ENCODE measurements at places on chromosomes 7 and 10. TPM values are rescaled to one million over a fixed set of nuclear protein-coding genes. Genes with fewer than 3 reads are reported as not detected.

Gene SHTN1
- total RNA-seq = 7.4 TPM

DNA sequence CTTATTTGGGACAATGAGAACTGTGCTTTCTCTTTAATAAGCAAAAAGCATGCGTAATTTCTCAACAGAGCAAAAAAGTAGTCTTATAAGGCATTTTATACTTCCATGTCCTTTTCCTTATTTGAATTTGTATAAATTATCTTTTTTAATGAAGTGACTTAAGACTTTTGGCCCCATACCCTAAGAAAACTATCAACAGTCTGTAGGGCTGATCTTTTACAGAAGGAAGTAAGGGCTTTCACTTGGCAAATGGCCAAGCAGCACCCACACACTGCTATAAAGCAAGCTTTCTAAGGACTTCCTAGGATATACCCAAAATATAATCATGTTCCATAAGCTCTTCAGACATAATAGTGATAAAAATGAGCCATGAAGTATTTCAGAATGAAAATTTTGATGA, 3.4 kb downstream of the CRPPA start:
- no peak for DNase-seq

Gene CYP2C8
- total RNA-seq = not detected

- DNase-seq = no peak
Measured at GRCh38 chr7:155739538-155740143, 72.6 kb downstream of the SHH start.

Gene SCD
- 42.7 TPM for total RNA-seq

GRCh38 chr10:1646332-1646731, 91.0 kb downstream of the ADARB2 start:
- no peak for DNase-seq

Gene BUD31
- 52.3 TPM for total RNA-seq

DNA sequence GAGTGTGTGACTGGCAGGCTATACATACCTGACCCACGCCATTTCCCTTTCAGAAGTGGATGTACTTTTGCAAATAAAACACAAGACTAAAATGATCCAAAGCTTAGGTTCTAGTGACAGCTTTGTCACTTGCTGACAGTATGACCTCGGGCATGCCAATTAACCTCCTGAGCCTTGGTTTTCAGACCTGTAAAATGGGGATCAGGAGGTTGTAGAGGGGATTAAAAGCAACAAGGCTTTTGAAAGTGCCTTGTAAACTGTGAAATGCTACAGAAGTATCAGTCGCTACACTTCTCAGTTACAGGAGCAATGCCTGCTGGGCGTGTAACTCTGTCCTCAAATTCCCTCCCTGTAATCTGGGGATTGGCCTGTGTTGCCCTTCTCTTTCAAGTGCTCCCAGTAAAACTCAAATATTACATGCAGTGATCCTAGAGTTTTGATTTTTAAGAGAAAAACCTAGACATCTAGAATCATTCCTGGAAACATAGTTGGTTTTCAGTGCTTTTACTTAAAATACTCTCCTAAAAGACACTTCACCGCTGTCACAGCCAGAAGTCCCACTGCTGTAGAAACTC, 8.8 kb upstream of the GRB10 start:
- no peak for DNase-seq

DNA sequence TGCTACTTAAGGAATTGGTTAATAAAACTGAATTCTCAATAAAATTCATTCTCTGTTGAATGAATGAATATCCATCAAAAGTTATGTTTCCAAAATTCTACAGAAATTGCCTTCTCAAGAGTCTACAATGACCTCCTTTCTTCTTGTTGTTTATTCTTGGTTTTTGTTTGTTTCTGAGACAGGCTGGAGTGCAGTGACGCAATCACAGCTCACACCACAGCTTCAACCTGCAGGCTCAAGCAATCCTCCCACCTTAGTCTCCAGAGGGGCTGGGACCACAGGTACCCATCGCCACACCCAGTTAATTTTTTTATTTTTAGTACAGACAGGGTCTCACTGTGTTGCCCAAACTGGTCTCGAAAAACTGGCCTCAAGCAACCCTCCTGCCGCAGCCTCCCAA, 97.6 kb downstream of the LMBR1 start:
- no peak for DNase-seq

DNA sequence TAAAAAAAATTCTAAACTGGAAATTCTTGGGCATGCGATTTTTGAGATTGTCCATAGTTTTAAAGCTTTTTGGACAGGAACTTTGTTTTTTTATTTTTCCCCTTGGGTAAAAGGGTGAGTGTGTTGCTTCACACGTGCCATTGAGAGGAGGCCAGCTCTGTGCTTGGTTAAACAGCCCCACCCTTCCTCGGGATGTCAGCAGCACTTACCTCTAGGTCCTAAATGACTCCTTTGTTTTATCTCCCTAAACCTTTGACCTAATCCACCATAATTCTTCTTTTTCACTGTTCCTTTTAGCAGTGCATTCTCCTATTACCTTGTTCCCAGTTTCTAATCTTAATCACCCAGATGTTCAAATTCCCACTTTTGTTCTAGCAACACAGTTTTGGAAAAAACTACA, 83.5 kb downstream of the SEMA3D start:
- DNase-seq = no peak

Gene MALRD1
- total RNA-seq = 2.0 TPM
